GM12864 (cell line): ENCODE measurements at places on chromosomes 11 and 22.

GRCh38 chr11:330307-330693 lies 9.6 kb upstream of the IFITM3 start:
- DNase-seq, result no peak

DNA sequence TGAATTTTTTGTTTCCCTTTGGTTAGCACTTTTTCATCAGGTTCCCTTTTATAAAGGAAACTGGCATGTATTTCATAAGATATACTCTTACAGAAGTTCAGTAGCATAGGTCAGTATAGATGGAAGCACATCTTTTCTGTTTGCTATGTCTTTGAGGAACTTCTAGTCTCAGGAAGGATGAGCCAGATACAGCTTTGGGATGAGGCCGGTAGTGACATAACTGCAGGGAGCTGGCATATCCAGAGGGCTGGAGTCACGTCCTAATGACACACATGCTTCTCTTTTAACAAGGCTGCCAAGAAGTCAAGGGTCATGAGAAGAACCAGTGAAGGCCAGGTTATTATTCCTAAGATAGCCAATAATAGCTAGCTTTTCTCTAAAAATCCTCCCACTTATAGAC lies 33.3 kb upstream of the ADSL start:
- no peak for DNase-seq

DNA sequence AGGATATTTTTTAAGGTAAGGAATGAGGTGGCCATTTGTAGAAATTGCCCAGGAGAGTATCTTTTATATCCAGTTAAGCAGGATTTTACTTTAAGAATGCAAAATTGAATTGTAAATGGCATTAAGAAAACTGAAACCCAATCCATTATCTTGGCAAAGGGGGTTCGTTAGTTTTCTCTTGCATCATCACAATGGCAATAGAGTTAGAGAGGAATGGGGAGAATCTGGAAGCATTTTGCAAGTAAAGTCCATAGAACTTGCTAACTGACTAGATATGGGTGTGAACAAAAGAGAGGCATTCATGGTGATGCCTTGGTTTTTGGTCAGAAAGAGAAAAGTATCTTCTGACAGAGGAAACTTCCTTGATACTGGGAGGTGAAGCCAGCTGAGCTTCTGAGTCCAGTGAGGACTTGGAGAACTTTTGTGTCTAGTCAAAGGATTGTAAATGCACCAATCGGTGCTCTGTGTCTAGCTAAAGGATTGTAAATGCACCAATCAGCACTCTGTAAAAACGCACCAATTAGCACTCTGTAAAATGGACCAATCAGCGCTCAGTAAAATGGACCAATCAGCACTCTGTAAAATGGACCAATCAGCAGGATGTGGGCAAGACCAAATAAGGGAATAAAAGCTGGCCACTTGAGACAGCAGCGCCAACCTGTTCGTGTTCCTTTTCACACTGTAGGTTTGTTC lies 3.6 kb upstream of the CCDC117 start:
- no peak for DNase-seq

DNA sequence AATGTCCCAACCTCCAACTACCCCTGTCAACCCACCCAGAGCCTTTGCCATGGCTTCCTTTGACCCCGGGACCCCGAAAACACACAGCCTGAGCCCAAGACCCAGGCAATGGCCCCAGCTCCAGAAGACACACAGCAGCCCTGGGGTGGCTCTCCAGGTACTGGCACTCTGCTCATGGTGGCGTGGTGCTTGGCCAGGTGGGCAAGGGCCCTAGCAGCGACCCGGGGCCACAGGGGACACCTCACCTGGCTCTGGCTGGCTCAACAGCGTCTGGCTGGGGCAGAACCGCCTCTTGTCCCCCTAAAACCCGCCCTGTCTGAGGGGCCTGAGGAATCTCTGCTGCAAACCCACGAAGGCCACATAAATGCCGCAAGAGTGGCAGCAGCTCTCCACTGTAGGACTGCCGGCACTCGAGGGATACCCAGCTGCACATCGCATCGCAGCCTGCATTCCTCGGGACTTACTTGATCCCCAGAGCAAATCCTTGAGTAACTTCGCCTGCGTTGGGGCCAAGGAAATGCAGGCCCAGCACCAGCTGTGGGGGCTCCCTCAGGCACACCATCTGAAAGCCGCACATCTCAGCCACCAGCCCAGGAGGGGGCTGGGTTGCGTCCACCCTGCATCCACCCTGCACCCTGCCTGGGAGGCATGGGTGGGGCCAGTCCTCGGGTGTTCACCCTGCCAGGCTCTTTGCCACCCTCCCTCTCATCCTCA lies 23.1 kb upstream of the GNB1L start:
- no peak for DNase-seq

DNA sequence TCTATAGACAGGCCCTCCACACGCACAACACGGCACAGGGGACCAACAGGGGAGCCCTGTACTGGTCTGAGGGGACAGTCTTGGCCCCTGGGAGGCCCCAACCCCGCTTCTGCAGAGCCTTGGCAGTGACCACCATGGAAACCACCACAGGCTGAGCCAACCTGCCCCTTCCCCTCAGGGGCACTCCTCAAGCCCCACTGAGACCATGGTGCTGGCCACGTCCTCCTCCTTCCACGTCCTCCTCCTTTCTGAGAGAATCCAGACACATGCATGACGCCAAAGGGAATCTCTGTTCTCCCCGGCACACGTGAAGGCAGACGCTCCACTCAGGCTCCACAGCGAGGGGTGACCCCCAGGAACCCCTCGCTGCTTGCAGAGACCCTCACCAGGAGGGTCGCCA lies 2.7 kb downstream of the BRD1 start:
- DNase-seq, result no peak

- no peak for DNase-seq
Observed at GRCh38 chr11:1560649-1561251, 11.3 kb downstream of the DUSP8 start.

DNA sequence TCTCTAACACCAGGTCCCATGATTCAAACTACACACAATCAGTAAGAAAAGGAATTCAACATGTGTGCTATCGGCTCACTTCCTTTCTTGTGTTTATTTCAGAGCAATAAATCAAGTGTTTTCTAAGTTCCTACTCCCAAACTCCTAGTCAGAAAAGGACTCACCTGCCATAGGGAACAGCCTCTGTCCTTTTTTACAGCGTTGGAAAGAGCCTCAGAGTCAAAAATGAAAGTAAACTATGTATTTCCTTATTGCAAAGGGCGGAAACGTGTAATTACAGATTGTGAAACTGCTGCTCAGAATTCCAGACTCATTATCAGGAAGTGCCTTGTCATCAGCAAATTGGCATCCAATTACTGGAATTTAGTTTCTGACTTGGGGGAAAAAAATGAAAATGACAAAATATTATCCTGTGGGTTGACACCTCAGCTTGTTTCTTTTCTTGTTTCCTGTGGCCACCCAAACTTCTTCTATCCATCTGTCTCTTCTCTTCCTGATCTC lies at the start of gene CASP4:
Gene CASP4, minus strand, starts transcription at position 220 of the 501 bp plus-strand sequence. Its CDS starts 49 bp downstream, at position 171.
- peak; percentile 25 for DNase-seq
